ENCODE measurements at places on chromosomes 6 and 20.
A peak's percentile ranks its signal among the peaks of the same experiment; 100 is the strongest.

DNA sequence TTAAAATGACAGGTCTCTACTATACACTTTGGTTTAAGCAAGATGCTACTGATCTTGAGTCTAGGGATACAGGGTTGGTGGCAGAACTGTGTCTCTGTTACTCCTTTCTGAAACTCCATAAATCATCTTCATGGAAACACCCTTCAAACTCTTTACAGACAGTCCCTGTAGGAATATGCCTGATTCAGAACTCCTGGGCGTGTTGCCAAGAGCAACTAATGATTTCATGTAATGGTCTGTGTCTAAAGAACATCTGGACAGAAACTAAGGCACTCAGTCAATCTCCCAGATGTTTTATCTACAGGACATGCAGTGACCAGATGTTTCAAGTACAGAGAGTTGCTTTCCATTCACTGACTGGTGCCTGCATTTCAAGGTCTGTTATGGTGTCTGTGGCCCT lies 464.4 kb upstream of the CHD6 start:
- no peak for DNase-seq

DNA sequence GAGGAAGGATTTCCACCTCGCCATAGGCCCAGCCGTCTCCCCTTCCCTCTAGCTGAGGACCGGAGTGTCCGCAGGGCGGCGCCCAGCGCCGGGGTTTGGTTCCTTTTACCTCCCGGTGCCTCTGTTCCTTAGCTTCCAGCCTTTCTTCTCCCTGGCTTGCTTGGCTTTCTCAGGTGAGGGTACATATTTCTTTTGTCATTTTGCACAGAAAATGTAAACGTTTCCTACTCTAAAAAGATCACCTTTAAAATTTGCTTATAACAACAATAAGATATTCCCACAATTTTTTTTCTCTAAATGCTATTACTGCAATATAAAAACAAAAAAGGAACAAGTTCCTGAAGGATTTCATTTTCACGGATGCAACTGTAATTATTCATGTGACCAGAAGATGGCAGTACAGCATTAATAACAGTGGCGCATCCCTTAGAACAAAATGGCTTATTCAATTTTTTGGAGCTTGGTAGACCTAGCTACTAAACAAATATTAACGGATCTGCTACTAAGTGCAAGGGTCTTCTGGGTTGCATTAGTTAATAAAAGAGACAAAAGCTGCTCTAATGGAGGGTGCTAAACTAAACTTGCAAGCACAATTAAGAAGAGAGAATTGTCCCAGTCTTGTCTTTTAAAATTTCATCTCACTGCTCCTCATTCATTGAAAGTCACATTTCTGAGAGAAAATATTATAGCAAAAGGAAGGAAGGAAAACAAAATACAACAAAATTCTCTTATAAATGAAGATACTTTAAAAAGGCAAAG lies 172.9 kb downstream of the ADGRG6 start:
- peak; percentile 85 for DNase-seq

DNA sequence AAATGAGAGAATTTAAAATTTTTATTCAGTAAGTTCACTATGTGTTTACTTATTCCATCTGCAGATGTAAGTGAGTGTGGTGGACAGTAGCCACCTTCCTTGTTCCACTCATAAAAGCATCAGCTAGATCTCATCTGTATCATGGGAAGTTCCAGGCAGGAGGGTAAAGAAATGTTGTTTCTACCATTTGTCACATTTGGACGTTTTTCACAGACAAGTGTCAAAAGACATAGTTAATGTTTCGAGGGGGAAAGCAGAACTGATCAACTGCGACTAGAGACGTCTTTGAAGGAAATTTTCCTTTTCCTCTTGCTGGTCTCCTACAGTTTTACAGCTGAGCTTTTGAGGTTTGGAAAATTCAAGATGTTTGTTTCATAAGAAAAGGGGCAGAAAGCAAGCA lies 55.9 kb upstream of the ISM1 start:
- no peak for DNase-seq

GRCh38 chr6:17672064-17672718 lies 34.5 kb downstream of the NUP153 start:
- no peak for DNase-seq

GRCh38 chr6:14867802-14868201 lies 378.1 kb upstream of the JARID2 start:
- DNase-seq, result no peak

GRCh38 chr20:25018841-25019240 lies 26.3 kb upstream of the APMAP start:
- DNase-seq, result no peak

GRCh38 chr6:43465948-43466347 lies 10.6 kb upstream of the DLK2 start:
- peak; percentile 25 for DNase-seq

- DNase-seq, result no peak
Observed at GRCh38 chr20:51233345-51233744, 210.4 kb upstream of the KCNG1 start.

DNA sequence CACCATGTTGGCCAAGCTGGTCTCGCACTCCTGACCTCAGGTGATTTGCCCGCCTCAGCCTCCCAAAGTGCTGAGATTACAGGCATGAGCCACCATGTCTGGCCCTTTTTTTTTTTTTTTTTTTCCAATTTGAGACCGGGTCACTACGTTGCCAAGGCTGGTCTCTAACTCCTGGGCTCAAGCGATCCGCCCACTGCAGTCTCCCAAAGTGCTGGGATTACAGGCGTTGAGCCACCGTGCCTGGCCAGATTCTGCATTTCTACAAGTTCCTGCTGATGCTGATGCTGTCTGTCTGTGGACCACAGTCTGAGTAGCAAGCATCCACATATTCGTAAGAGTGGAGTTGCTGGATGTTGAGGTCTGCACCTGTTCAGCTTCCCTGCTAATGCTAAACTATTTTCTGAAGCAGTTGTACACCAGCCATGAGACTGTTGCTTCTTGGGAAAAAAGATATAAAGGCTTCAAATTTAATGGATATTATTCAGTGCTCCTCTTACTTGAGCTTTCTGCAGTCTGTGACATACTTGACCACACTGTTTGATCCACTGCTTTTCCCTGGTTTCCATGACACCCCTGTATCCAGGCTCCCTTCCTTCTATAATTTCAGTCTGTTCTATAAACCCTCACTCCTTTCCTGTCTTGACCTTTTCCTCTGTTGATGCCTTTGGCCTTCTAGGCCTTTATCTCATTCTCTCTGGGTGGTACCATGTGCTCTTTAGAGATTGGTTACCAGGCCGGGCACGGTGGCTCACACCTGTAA lies 10.1 kb upstream of the ZBTB12 start:
- no peak for DNase-seq

GRCh38 chr20:2879146-2879545 lies 5.9 kb downstream of the PTPRA start:
- peak; percentile 74 for DNase-seq

GRCh38 chr6:115934145-115934544 lies 126.5 kb downstream of the FRK start:
- DNase-seq, result no peak

- DNase-seq, result no peak
Observed at GRCh38 chr20:11027224-11027623, 353.4 kb upstream of the JAG1 start.

GRCh38 chr6:33431880-33432541 lies 12.1 kb downstream of the SYNGAP1 start:
- DNase-seq, result no peak

GRCh38 chr6:69917834-69918233 lies 51.5 kb downstream of the COL19A1 start:
- peak; percentile 94 for DNase-seq

DNA sequence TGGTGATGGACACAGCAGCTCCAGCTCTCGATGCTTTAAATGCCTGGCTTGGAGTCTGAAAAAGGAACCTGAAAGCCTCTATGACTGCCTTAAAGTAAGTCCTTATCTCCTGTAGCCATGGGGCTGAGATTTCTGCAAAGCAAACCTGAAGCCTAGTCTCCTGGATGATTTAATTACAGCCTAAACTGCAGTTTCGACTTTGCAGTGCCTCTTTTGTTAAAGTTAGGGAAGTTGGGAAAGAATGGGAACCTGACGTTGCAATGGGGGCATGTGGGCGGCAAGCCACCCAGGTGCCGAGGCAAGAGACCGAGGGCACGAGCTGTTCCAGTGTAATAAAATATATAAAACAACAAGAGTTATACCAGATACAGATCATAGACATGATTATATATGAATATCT lies 11.7 kb upstream of the TCFL5 start:
- no peak for DNase-seq

- DNase-seq, result peak; percentile 54
Observed at GRCh38 chr20:62320581-62321354, 18.0 kb downstream of the ADRM1 start.

DNA sequence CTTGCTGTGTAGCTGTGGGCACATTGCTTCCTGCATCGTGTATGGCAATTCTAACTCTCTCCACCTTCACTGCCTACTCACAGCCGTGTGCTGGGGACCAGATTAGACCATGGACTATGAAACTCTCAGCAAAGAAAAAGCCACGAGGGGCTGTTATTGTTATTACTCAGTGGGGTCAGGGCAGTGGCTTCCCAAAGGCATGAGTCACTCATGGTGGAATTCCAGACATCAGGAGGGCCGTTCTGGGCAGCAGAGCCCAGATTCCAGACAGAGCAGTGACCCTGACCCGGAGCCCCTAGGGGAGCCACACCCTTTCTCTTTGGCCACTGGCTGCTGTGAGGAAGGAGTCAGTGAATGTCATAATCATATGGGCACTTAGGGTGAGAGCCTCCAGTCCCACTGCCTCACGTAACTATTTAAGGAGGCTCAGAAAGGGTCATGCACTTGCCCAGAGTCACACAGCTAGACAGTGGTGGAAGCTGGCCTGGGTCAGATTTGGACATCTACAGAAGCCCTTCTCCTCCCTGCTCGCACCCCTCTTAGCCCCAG lies 22.2 kb upstream of the CCN5 start:
- DNase-seq, result peak; percentile 100

DNA sequence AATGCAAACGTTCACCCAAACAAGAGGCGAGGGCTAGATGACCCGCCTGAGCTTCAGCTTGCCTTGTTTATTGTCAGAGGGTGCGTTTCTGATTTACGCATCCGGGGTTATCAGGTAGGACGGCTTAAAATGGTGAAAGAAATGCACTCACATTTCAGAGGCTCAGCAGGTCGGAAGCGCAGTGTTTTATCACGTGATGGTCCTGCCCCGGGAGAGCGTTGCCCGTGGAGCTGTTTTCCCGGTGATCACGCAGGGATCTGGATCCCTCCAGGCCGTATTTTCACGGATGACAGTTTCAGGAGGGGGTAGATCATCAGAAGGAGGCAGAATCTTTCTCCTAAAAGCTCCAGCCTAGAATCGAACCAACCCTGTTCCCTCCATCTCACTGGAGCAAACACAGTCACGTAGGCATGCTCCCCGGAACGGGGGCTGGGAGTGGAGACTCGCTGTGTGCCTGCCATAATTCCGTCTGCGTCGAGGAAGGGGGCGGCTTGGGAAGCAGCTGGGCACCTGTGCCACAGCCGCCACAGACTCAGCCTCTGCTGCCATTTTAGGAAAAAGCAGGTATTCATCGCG lies 121.7 kb downstream of the SMOC2 start:
- no peak for DNase-seq

DNA sequence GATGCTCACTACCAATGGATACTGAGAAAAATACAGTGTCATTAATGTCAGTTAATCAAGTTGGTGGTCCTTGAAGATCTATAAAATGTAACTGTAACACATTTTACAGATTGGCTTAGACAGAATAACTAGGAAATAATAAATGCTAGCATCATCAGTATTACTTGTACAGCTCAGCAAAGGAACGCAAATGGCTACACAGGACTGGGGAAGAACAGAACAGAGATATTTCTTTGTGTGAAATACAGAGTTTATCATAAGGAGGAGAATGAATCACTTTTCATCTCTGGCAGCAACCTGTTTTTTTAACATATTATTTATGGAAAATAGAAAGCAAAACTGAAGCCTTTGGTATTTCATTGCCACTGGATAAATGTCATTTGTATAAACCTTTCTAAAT lies 8.2 kb upstream of the QKI start:
- no peak for DNase-seq

DNA sequence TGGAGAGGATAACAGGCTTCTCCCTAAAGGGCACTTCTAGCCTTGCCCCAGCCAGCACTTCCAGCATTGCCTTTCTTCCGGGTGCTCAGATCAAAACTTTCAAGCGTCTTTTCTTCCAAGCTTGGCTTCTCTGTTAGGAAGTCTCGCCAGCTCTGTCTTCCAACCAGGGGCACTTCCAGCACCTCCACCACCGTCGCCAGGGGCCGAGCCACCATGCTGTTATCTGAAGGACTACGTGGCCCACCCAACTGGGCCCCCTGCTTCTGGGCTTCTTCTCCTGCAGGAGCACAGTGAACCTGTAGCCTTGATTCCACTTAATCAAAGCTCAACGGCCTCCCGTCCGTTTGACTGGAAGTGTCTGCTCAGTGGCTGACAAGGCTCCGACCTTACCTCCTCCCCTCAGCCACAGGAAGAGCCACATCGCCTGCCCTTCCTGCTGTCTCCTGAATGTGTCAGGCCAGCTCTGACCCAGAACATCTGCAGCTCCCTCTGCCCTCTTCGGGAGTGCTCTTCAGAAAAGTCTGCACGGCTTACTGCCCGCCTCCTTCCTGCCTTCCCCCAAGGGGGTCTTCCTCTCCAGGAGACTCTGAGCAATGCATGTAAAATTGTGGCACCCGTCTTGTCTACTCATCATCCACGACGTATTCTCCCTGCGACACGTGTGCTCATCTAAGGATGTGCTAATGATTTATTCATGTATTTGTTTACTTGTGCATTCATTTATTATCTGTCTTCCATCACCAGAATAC lies 527.0 kb downstream of the CDH26 start:
- DNase-seq, result no peak

- DNase-seq, result no peak
Observed at GRCh38 chr20:58926802-58927489, 54.1 kb upstream of the NELFCD start.

DNA sequence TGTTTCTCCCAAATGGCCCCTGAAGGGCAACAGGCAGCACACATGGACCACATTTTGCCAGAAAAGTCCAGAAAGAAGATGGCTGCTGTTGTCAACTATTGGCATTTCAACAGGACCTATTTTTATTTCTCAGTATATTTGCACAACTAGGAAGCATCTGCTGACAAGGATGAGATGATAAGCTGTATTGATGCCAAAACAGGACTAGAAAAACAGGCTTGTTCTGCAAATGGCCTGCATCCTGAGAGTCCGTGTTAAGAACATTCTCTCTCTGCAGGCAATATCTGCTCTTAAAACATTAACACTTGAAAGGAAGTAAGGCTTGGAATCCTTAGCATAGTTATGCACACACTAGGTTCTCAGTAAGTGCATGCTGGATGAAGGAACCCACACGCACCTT lies 283.7 kb downstream of the ESR1 start:
- no peak for DNase-seq

Measured in ELR (cell line).